ENCODE measurements at places on chromosomes 6 and 20.

GRCh38 chr6:101517632-101518031 lies 124.1 kb downstream of the GRIK2 start:
- no peak for DNase-seq

GRCh38 chr6:105587349-105588122 lies 184.7 kb upstream of the PREP start:
- DNase-seq, result no peak

- no peak for DNase-seq
Observed at GRCh38 chr6:54846243-54846856, at the start of gene FAM83B. FAM83B (plus strand) TSS chr6:54846771; CDS start chr6:54870247, 23,476 bp downstream.

DNA sequence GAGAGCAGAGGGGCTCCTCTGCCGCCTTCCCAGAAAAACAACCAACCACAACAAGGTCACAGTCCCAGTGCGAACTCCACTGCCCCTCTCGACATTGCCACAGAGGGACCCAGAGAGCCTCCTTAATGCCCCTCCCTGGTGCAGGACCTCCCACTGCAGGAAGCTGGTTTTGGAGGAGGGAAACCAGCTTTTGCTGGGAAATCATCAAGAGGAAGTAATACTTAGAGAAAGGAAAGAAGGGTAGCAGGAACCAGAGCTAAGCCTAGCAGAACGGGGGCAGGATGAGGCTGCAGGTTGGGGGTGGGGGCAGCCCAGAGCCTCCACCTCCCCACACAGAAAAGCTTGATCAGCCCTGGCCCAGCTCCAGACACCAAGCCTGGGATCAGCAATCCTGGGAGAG lies 37.7 kb upstream of the SIRPA start:
- DNase-seq, result no peak

DNA sequence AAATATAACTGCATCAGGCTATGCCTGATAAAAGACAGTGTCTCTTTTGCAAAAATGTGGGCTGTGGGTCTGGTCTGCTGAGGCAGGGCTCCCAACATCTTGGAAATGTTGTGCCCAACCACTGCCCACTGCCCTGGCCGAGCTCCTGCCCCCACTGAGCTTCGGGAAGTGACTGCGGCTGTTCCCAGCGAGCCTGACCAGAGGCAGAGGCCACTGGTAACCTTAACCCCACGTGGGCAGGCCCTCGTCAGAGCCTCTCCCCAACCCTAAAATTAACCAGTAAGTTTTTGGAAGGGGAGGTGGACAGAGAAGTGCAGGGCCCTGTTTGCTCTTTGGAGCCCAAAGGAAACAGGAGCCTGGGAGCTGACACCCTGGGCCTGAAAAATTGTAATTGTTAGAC lies 225.9 kb downstream of the MAFB start:
- DNase-seq, result no peak

DNA sequence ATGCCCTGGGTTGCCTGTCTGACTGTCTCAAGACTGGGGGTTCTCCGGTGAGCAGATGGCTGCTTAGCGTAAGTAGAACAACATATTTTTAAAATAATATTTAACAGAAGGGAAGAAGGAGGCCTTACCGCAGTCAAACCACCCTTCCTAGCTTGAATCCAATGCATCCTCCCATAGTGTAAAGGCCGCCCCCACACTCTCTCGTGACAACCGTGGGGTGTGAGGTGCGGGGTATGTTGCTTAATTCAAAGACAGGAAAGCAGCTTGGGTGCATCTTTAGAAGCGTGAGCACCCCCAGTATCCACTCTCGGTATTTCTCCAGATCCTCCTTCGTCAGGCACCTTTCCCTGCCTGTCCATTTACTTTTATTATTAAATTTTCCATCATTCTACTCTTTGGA lies 501.2 kb upstream of the CDH4 start:
- DNase-seq, result no peak

DNA sequence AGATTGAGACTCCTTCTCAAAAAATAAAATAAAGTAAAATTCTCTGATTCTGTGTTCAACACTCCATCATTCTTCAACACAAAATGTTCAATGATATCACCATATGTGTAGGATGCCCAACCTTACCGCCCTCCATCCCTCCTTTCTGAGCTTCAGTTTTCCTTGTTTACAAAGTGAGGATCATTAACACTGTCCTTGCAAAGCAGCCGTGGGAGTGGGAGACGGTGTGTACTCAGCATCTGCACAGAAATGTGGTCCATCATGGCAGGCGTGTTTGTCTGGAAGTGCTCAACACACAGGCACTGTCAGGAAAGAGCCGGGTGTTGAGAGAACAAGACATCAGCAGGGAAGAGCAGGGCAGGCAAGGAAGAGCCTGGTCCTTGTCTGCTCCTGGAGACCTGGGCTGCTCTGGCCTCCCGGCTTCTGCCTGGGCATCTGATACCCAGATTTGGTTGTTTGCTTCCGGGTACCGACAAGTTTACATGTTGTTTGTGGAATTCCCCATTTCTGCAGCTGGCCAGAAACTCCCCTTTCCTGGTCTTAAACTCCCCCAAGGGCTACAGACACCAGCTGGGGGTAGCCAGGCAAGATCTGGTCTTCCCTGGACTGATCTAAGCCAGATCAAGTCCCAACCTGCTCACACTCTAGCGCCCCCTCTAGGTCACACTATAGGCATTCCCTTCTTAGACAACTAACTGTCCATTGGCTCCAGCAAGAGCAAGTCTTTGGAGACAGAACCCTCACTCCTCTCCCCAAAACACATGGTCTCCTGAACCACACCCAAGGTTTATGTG lies 26.7 kb upstream of the TTPAL start:
- no peak for DNase-seq

- no peak for DNase-seq
Observed at GRCh38 chr6:40891686-40892085, 147.3 kb downstream of the UNC5CL start.

- no peak for DNase-seq
Observed at GRCh38 chr6:67935976-67936477, 699.1 kb upstream of the ADGRB3 start.

- DNase-seq, result peak; percentile 41
Observed at GRCh38 chr6:31541059-31541657, 645 bp downstream of the DDX39B start.

DNA sequence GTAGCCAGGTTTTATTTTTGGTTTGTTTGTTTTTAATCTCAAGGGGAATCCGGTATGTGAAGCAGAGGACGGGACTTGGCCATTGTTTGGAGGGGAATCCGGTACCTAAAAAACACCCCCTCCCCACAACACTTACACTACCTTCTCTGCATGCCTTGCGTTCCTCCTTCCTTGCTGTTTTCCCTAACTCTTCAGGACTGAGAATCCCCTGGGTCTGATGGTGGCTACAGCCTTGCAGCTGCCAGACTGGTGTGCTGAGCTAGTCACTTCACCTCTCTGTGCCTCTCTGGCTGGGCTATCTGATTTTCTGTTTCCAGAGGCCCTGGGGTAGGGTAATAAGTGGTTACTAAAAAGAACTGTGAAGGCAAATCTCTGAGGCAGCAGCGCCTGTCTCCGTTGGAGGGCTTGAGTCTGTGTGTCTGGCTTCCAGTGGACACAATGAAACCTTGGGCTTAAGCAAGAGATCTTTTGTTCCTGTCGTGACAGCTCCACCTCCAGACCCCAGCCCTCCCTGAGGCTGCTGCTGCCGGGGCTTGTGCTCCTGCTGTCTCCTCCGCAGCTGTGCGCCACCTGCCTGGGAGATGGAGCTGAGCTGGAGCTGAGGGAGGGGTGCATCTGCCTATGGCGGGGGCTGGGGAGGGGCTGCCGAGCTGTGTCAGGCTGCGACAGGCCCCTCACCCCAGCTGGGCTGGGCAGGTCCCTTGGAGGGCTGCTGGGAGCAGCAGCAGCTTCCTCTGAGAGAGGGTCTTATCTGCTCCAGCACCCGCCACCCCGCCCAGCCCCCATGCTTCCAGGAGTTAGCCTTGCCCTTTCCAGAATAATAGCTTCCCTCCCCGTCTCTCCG lies 65.8 kb upstream of the CCDC167 start:
- no peak for DNase-seq

- no peak for DNase-seq
Observed at GRCh38 chr6:106084989-106085691, 996 bp upstream of the PRDM1 start.

DNA sequence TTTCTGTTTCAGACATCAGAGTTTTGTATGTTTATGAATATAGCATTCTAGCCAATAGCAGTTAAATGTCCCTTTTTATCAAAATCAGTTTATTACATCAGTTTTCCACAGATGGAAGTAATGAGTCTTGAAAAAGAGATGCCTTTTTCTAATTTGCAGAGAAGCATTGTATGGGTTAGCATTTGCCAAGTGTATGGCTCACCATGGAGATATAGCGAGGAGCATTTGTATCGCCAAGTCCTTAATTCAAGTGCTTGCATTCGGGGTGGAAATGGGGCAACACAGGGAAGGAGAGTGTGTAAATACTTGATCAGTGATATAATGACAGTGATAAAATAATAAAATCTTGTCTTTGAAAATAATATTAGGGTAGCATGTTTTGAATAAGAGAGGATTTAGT lies 42.9 kb downstream of the TXLNB start:
- DNase-seq, result no peak

DNA sequence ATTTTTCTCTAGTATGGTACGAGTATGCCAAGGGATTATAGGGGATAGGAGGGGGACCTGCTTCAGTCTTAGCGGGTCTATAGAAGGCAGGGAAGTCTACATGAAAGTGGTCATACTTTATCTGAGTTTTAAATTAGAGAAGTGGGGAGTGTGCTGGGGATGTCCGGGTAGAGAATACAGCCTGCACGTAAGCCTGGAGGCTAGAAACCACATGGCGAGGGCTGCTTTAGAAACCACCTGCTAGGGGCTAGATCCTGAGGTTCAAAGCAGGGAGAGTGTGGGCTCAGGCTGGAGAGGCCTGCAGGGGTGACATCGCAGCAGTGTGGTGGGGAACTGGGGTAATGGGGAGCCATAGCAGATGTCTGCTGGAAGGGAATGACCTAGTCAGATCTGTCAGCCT lies 85.2 kb downstream of the VEGFA start:
- DNase-seq, result no peak

DNA sequence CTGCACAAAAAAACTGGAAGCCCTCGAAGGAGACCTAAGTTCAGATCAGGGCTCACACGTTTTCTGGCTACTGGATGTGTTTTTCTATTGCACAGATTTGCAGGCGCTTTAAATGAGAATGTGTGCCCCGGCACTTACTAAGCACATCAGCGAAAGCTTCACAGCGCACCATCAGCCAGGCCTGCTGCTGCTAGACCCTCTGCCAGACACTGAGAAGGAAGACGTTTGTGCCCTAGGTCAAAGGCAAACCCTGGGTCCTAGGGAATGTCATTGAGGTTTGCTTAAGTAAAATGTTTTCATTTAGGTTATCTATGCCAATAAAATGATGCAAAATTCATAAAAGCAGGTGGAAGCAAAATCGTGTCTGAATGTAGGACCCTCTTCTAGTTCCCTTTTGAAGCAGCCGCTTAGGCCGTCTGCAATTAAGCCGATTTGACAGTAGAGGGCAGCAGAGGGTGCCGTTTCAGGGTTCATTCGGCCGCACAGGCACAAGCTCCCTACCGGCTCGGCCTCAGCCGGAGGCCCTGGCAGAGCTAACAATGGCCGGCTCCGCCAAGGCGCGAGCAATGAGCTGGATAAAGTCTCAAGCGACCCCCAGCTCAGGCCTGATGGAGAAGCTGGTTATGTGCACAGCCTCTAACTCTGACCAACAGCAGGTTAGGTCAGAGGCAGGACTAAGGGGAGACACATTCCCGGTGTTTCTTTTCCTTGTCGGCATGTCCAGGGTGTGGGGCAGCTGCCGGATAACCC lies 107.2 kb upstream of the FOXA2 start:
- peak; percentile 33 for DNase-seq

DNA sequence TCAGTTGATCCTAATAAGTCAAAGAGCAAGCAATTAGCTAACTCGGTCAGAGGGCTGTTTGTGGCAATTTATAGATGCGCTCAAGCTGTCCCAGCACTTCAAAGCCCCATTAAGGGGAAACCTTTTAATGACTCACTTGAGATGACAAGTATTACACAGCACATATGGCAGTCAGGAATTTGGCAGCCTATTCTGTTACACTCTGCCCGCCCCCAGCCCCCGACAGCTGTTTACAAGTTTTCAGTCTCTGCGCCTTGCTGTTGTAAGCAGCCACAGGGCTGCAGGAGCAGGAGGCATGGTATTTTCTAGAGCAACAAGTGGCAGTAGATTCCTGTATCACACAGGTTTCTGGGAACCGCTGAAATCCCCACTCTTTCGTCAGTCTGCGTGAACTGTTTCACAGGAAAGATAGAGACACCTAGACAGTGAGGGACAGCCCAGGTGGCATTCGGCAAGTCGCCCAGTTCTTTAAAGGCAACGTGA lies 263.0 kb downstream of the FOXC1 start:
- no peak for DNase-seq

- DNase-seq, result peak; percentile 51
Observed at GRCh38 chr6:133837801-133838349, 51.0 kb upstream of the TCF21 start.

- peak; percentile 38 for DNase-seq
Observed at GRCh38 chr6:35569011-35569461, 56.3 kb upstream of the TULP1 start.

- DNase-seq, result no peak
Observed at GRCh38 chr20:3659492-3660261, 3.5 kb downstream of the GFRA4 start.

GRCh38 chr20:52534616-52535015 lies 343.0 kb upstream of the ZFP64 start:
- no peak for DNase-seq

GRCh38 chr6:129233458-129234134 lies 350.7 kb downstream of the LAMA2 start:
- DNase-seq, result no peak

- no peak for DNase-seq
Observed at GRCh38 chr20:54190217-54190616, 16.4 kb upstream of the CYP24A1 start.

DNA sequence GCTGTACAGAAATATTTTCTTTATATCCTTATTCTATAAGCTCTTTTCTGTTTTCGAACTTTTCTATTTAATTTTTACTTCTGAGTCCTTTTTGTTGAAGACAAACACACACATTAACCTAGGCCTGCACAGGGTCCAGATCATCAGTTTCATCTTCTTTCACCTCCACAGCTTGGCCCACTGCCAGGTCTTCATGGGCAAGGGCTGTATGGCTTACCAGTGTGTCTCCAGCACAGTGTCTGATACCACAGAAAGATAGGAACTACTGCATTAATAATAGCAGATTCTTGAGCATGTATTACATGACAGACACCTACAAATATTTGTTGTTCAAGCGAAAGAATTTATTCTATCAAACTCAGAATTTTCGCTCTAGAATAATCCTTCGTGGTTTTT lies 24.4 kb downstream of the QKI start:
- no peak for DNase-seq

DNA sequence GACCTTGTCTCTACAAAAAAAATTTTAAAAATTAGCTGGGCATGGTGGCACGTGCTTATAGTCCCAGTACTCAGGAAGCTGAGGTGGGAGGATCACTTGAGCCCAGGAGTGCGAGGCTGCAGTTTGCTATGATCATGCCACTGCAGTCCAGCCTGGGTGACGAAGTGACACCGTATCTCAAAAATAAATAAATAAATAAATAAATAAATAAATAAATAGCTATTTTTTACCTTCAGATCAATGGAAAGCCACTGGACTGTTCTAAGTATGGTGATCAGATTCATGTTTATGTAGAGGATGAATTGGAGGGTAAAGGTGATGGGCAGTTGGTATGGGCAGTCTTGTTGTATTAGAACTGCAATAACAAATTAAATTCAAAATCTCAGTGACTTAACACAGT lies 24.0 kb downstream of the DSTN start:
- DNase-seq, result no peak
